ENCODE measurements at places on chromosomes 2 and 18.

DNA sequence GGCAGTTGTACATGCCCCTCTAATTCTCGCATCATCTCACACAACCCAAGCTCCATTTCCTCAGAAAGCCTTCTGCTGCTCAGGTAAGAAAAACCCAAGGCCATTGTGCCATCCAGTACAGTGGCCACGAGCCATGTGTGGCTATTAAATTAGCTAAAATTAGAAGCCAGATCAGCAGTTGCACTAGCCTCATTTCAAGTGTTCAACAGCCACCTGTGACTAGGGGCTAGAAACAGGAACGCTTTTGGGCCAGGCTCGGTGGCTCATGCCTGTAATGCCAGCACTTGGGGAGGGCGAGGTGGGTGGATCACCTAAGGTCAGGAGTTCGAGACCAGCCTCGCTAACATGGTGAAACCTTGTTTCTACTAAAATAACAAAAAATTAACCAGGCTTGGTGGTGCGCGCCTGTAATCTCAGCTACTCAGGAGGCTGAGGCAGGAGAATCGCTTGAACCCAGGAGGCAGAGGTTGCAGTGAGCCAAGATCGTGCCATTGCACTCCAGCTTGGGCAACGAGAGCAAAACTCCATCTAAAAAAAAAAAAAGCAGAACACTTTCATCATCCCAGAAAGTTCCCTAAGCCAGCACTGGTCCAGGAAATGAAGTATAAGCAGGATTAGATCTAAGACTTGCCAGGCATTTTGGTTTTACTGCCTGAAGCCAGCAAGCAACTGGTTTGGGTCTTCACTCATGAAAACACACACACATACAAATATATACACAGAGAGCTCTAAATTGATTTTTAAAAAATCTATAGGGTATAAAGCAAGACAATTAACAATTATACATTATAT lies 35.7 kb downstream of the ATP8B1 start:
- DNase-seq: no peak

DNA sequence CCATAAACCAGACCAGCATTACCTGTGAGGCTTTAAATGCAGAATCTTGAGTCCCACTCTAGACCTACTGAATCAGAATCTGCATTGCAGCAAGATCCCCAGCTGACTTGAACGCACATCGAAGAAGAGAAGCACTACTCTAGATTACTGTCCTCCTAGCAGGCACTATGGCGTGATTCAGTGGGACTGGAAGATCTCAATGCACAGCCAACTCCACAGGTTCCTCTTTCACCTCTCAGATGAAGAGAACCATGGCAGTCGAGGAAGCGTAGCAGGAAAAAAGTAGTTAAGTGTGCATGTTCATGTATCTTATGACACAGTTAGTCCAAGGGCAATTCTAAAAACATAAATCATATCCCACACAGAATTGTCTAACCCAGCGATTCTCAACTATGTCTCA lies 97.4 kb downstream of the STK39 start:
- DNase-seq: no peak

DNA sequence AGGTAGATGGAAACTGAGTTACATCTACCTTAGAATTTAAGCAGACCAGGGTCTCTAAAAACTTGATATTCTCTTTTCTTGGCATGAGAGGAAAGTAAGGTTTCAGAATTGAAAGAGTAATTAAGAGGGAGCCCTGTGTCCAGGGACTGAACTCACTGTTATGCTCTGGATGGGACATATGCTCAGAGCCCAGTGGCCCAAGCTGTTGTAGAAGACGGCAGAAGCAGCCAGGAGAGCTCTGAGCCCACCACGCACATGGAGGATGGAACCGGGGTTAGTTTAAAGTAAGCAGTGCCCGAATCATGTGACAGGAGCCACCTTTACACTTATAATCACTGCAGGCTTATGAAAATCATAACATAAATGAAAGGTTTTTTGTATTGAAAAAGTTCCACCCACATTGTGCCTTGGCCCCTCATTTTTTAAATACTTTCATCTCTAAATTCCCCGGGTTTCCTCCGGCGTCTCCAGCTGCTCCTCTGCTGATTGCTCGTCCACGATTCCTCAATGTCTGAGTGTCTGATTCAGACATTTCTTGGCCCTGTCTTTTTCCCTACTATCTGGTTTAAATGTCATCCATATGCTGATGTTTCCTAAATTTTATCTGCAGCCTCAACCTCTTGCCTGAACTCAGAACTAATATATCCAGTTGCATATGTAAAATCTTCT lies 36.1 kb upstream of the SPTBN1 start:
- no peak for DNase-seq

DNA sequence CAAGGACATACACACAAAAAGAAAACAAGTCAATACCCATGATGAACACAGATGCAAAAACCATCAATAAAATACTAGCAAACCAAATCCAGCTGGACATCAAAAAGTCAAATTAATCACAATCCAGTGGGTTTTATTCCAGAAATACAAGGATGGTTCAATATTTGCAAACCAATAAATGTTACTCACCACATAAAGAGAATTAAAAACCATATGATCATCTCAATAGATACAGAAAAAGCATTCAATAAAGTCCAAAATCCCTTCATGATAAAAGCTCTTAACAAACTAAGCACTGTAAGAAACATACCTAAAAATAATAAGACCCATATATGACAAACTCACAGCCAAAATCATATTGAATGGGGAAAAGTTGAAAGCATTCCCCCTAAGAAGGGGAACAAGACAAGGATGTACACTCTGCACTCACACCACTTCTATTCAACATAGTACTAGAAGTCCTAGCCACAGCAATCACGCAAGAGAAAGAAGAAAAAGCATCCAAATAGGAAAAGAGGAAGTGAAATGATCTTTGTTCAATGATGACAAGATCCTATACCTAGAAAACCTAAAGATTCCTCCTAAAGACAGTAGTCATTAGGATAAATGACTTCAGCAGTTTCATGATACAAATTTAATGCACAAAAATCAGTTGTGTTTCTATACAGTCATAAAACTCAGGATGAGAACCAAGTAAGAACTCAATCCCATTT lies 62.6 kb downstream of the TRAPPC8 start:
- DNase-seq: no peak

- no peak for DNase-seq
These were observed 14.6 kb downstream of the ABCG8 start for GRCh38 chr2:43853141-43854081.

DNA sequence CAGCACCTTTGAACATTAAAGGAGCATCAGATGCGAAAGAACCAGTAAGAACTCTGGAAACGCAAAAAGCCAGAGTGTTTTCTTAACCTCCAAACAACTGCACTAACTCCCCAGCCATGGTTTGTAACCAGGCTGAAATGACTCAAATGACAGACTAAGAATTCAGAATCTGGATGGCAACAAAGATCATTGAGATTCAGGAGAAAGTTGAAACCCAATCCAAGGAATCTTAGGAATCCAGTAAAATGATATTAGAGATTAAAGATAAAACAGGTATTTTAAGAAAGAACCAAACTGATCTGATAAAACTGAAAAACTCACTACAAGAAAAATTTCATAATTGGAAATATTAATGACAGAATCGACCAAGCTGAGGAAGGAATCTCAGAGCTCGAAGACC lies 116.7 kb downstream of the PTRHD1 start:
- no peak for DNase-seq

GRCh38 chr2:130726614-130727180 lies 2.2 kb upstream of the GPR148 start:
- no peak for DNase-seq

- peak; percentile 57 for DNase-seq
These were observed 86.0 kb downstream of the RBMS1 start for GRCh38 chr2:160407393-160408172.

GRCh38 chr2:39228413-39229209 lies 15.2 kb downstream of the CDKL4 start:
- DNase-seq: no peak

- no peak for DNase-seq
These were observed 10.3 kb downstream of the CYP1B1 start for GRCh38 chr2:38065502-38066135.

- peak; percentile 28 for DNase-seq
These were observed 117.4 kb downstream of the KCNF1 start for GRCh38 chr2:11029136-11029535.

GRCh38 chr18:33212363-33212762 lies 228.2 kb downstream of the CCDC178 start:
- no peak for DNase-seq

GRCh38 chr2:190179754-190180312 lies 117.3 kb upstream of the MSTN start:
- no peak for DNase-seq

DNA sequence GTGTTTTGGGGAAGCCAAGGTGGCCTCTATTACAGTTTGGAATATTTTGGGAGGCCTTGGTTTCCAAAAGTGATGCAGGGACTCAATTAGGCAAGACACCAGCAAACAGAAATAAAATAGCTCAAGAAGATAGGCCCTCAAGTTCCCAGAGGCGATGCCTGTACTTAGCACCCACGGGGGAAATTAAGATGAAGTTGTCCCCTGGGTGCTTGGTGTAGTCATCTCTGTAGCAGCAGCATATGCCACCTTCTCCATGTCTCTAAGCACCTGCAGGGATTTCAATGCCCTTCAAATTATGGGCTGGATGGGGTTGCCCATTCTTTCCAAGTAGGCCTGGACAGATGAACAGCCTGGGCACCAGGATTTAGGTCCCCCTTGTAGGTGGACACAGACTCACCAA lies 185.0 kb downstream of the CTIF start:
- DNase-seq: no peak

GRCh38 chr2:11466307-11467128 lies 557 bp upstream of the E2F6 start:
- DNase-seq: peak; percentile 53

DNA sequence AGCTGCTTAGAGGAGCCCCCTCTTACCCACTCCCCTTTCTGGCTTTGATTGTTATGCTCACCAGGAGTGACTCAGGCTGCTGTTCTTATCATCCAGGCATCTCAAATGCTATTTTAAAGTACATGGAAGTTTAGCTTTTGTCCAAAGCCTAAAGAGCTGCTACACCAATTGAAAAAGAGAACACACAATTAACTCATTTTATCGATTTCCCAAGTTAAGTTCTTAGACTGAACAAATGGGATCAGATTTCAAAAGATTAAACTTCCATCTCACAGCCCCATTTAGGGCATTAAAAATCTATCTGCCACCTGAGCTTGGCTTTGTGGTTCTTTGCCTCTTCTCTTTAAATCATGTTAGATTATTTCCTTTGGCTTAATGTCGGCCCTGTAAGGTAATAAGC lies 81.2 kb downstream of the MYO5B start:
- DNase-seq: peak; percentile 71

GRCh38 chr2:65536596-65536995 lies 104.2 kb upstream of the SPRED2 start:
- DNase-seq: no peak

DNA sequence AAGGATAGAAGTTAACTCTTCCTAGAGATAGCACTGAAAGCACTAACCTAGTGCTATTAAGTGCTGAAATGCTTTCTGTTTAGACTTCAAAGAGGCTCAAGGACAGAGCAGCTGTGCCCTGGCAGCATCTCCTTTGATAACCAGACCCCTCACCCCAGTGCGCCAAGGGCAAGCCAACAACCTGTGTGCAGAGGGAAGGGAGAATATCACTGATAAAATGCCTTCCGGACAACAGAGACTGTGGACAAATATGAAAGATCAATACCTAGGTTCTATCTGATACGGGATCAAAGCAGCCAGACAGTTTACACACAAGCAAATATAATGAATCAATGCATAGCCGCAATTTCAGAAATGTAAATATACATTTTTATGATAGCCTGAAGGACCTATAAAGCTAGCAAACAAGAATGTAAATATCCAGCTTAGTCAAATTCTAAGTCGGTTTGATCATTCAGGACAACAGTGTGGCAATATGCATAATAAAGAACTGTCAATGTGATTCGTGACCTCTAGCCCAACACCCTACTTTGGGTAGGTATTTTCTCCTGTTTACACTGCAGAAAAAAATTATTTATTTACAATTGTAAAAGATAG lies 91.8 kb upstream of the RFX8 start:
- no peak for DNase-seq

DNA sequence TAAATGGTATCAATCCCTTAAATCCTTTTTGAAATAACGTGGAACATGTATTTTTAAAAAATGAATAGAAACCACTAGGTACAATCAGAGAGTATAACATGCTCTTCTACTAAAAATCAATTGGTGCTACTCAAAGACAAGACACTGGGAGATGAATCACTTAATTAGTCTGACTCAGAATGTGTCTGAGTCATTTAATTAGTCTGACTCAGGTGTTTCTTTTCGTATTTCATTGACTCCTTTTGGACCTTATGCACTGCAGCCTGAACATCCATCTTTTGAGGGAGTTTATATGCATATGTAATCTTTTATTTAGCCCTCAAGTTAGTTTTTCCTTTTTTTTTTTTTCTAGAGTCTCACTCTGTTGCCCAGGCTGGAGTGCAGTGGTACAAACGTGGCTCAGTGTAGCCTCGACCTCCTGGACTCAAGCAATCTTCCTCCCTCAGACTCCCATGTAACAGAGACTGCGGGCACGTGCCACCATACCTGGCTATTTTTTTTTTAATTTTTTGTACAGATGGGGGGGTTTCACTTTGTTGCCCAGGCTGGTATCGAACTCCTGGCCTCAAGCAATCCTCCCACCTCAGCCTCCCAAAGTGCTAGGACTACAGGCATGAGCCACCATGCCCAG lies 26.5 kb downstream of the PPP4R3B start:
- DNase-seq: no peak

GRCh38 chr2:177334940-177335543 lies 57.5 kb upstream of the AGPS start:
- peak; percentile 74 for DNase-seq

DNA sequence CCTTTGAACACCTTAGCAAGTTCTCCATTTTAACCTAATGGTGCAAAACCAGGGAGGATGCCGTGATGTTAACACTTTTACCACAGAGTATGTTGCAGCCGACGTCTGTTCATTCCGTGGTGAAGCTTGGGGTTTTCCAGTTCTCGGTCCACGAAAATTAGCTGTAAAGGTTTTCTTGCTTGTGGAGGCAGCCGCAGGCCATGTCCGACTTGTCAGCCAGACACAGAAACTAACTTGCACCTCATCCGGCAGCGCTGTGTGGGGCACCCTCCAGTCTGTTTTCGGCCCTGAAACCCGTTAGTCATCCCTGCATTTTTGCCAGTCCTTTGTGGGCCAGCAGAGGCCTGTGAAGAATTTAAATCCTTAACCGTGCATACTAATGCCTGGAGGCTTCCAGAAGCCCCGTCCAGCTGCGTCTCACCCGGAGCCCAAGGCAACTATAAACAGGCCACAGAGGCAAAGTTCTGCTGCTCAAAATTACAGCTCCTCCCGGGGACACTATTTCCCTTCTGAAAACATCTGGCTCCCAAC lies 70.6 kb downstream of the SH3YL1 start:
- DNase-seq: no peak

- no peak for DNase-seq
These were observed 46.9 kb downstream of the NFATC1 start for GRCh38 chr18:79442508-79443221.

DNA sequence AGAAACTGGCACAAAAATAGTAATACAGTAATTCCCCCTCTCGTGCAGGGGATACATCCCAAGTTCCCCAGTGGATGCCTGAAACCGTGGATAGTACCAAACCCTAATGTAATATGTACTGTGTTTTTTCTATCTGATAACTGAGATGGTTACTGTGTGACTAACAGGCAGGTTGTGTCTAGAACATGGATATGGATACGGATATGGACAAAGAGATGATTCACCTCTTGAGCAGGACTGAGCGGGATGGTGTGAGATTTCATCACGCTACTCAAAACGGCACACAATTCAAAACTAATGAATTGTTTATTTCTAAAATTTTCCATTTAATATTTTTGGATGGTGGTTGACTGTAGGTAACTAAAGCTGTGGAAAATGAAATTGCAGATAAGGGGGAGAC lies 3.4 kb downstream of the MBD1 start:
- DNase-seq: no peak
